ENCODE measurements at places on chromosomes 7 and 10. TPM values are rescaled to one million over a fixed set of nuclear protein-coding genes. Genes with fewer than 3 reads are reported as not detected.
A peak's percentile ranks its signal among the peaks of the same experiment; 100 is the strongest.

- DNase-seq, result peak; percentile 2
These were observed 363.0 kb downstream of the SH2D4B start for GRCh38 chr10:80900661-80901060.

The WNT8B gene
- 0.13 TPM for polyA plus RNA-seq

- no peak for DNase-seq
These were observed 167.7 kb downstream of the UBE2H start for GRCh38 chr7:129784783-129785684.

The MYPN gene
- polyA plus RNA-seq, result not detected

DNA sequence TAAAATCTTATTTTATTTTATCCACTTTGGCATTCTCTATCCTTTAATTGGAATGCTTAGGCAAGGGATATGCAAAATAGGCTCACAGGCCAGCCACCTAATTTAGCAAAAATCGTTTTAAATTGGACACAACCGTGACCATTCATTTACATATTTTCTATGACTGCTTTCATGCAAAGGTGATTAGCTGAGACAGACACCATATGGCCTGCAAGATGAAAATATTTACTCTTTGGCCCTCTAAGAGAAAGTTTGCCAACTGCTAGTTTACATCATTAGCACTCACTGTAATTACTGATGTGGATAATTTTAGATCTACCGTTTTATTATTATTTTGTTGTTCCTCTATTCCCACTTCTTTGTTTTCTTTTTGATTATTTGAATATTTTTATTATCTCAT, 375.5 kb upstream of the LRRTM3 start:
- DNase-seq, result no peak

The BLNK gene
- not detected for polyA plus RNA-seq

- no peak for DNase-seq
These were observed 231.8 kb upstream of the CTBP2 start for GRCh38 chr10:125392154-125392553.

DNA sequence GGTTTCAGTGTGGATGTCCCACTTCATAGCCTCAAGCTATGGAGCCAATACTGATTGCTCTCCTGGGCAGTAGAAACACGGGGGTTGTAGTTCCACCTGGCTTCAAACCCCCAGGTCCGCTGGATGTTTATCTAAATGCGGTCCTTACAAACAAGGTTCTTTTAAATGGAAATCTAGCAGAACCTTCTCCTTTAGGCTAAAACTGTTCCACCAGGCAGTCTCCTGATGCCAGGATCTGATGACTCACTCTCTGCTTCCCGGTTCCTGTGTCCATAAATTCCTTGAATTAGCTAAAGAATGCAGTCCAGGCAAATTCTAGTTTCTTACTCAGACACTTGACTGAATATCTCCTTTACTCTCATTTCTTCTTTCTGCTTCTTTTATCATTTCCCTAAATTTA, 108.4 kb upstream of the FAM3C start:
- no peak for DNase-seq

The MOGAT3 gene
- polyA plus RNA-seq, result 39.2 TPM

DNA sequence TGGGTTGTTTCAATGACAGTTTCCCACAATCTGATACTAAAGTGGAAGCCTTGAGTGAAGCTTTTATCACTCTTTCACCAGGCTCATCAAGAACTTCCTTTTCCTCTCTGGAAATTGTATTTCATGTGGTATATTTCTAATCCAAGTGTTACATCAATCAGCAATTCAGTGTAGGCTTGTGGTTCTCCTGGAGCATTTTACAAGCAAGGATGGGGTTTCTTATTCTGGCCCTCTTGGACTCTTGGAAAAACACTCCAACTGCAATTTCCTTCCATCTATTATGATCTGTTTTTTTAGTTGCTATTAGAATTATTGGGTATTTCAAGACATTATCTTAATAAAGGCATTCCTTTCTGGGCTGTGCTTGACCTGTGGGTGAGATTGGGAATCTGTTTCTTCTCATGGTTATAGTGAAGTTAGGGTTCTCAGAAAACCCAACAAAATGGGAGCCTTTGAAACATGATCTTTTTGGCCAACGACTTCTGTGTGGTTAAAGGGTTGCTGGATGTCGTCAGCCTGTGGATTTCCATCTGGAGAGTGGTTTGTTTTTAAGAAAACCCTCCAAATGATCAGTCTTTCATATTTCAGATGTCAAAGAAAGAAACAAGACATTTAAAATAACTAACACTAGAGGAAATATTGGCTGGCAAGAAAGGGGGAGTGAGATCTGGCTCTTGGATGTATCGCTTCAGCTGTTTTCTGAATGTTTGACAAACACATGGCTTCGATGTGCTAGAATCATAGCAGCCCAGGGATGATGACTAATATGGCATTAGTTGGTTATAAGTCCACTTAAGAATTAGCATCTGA, 540.2 kb downstream of the LRMDA start:
- DNase-seq, result no peak

DNA sequence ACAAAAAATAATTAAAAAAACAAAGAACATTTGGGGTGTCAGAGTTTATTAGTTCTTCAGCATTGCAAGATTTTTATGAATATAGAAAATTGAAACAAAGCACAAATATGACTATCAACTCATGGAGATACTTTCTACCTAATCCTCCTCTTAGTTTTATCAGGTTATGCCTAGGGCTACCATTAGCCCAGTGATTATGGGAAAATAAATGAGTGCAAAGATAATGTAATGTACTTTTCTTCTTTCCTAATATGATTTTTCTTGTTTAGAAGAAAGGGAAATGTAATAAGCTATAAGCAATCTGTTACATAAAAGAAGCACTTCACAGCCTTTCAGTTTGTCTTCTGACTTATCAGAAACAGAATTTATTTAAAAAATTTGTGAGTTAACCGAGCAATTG, 676.8 kb downstream of the SORCS1 start:
- no peak for DNase-seq

DNA sequence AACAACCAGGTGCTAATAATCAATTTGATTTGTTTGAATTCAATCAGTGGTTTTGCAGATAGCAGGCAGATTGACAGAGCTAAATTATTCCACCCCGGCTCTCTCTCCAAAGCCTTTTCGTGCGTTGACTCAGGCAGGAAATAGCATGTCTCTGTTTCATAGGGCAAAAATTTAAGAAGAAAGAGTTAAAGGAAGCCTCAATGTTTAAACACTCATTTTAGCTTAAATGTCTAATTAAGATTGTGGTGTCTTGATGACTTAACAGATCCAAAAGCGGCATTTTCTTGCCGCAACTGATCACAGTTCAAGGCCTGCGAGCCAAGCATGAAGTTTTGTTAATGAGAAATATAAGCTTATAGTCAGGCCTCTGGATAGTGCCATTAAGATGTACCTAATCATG, 1051.1 kb upstream of the AUTS2 start:
- no peak for DNase-seq

- no peak for DNase-seq
These were observed 28.1 kb downstream of the UBN2 start for GRCh38 chr7:139259142-139259541.

- DNase-seq, result no peak
These were observed 2.1 kb downstream of the CTBP2 start for GRCh38 chr10:125158275-125158600.

GRCh38 chr10:34141032-34141680, 673.9 kb downstream of the PARD3 start:
- DNase-seq, result no peak

The OR9A2 gene
- not detected for polyA plus RNA-seq

DNA sequence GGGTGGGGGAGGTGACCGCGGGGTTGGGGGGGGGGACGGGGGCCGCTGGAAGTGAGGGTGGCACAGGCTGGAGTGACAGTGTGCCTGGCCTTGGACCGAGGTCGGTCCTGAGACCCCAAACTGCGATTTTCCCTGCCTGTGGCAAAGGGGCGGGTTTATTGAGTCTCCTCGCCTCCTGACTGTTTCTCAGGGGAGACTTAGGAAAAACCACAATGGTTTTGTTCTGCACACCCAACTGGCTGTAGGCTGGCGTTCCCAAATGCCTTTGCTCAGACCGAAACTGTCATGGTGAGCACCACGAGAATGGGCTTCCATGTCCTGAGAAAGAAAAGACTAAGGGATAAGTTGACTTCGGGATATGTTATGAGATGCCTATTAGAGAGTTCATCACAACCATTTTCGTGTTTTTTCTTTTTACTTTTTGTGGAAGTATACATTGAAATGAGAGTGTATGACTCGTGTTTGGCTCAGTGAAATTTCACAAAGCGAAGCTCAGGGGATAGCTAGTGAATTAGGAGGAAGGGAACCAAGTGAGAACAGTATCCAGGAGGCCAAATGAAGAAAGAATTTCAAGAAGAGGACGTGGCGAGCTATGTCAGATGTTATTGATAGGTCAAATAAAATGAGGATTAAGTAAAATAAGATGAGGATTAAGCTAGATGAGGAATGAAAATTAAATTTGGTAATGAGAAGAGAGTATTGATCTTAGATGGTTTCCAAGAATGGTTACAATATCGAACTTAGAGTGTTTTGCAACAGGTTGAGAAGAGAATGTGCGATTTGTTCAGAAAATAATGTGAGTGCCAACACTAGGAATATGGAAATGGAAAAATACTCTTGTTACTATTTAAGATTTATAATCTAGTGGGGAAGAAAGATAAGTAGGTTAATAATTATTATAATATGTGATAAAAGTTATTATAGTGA, 918 bp downstream of the NET1 start:
- DNase-seq, result peak; percentile 12

- peak; percentile 64 for DNase-seq
These were observed 141.2 kb downstream of the MLLT10 start for GRCh38 chr10:21675157-21675796.

DNA sequence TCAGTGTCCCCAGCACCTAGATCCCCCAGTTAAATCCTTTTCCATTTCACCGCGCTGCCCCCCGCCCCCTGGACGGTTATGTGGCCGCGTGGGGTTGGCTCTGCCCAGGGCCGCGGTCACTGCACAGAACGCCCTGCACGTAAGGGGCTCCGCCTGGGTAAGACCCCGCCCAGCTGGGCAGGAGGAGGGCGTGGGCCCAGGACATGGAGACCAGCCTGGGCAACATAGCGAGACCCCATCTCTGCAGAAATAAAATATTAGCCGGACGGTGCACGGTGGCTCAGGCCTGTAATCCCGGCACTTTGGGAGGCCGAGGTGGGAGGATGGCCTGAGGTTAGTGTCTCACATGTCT, 650 bp upstream of the ZFAND2A start:
- peak; percentile 63 for DNase-seq

DNA sequence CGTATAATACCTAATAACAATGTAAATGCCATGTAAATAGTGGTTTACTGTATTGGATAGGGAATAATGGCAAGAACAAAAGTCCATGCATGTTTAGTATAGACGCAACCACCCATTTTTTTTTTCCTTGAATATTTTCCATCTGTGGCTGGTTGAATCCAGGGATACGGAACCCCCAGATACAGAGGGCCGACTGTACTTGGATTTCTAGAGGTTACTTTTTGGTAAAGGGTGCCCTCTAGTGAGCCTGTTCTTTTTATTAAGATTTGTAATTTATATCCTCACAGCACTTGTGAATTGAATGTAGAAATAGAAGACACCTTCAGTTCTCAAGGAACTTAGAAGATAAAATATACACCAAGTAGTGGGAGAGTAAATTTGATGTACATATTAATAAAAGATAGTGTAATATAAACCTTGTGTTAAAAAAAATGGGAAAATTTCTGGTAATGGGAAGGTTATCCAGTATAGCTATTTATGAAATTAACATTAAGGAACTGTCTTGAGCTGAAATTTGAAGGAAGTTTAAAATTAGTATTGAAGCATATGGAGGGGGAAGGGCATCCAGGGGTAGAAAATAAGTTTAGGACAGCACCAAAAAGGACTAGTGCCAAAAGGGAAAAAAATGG, 32.0 kb downstream of the EXOC6 start:
- peak; percentile 54 for DNase-seq

DNA sequence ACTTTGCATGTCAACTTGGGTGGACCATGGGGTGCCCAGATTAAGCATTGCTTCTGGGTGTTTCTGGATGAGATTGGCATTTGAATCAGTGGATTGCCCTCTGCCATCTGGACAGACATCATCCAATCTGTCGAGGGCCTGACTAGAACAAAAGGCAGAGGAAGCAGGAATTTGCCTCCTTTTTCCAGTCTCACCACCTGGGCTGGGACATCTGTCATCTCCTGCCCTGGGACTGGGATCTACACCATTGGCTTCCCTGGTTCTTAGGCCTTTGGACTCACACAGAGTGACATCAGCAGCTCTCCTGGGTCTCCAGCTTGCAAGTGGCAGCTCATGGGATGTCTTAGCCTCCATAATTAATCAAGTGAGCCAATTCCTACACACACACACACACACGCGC, 10.3 kb downstream of the SLC13A4 start:
- DNase-seq, result no peak

DNA sequence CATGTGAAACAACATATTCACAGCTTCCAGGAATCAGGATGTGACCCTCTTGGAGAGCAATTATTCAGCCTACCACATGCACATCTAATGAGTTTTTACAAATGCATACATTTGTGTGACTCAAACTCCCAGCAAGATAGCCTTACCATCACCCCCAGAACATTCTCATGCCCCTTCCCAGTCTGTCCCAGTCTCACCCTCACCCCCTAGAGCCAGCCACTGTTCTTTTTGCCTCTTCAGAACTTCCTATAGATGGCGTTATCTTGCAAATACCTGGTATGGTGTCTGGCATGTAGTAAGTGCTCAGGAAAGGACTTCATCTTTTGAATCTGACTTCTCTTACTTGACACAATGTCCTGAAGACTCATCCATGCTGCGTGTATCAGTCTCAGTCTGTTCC, 23.9 kb upstream of the AOC1 start:
- DNase-seq, result no peak

The TCERG1L gene
- not detected for polyA plus RNA-seq

- DNase-seq, result peak; percentile 72
These were observed 6.8 kb downstream of the ORAI2 start for GRCh38 chr7:102439963-102440795.

GRCh38 chr7:99036546-99037111, 107.3 kb downstream of the SMURF1 start:
- DNase-seq, result peak; percentile 32

- no peak for DNase-seq
These were observed 42.0 kb downstream of the PRPS1L1 start for GRCh38 chr7:17985473-17986239.
